Stimulated activated naive CD4-positive, alpha-beta T cell treated with Interleukin-2 at 50 U/mL for 16 hours (primary cell): ENCODE measurements at places on chromosomes 1 and 21.

DNA sequence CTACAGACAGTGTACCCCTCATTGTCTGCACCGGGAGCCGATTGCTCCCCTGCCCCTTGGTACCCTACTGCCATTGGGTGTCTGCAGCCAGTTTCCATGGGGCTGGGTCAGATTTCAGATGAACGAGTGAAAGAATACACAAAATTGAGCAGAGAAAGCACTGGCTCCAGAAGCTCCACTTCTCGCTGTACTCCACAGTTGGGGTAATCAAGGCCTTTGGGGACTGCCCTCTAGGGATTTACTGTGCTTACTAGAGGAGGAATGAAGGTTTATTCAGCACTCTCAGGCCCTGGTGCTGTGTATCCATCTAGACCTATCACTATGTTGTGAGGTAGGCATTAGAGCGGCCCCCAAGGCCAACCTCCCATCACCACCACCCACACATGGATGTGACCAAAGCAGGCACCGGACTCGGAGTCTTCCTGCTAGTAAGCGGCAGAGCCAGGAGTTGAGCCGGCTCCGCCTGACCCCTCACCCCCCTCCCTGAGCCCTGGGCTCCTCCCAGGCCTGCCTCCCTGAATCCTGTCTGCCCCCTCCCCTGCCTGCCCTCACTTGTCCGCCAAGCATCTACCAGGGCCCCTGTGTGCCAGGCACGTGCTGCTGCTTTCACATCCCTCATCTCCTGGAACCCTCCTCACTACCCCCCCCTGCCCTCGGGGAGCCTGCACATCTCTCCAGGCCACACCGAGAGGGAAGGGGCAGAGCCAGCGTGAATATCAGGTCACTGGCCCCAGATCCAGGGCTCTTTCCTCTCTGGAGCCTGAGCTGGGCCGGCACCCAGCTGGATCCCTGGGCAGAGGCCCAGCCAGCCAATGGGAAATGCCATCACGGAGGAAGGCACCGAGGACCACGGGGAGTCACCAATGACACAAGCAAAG lies 23.3 kb downstream of the KCNN3 start:
- no peak for DNase-seq

GRCh38 chr1:60888126-60888525 lies 194.2 kb upstream of the NFIA start:
- no peak for DNase-seq

- no peak for DNase-seq
Measured at GRCh38 chr1:173330149-173330951, 123.2 kb upstream of the TNFSF4 start.

DNA sequence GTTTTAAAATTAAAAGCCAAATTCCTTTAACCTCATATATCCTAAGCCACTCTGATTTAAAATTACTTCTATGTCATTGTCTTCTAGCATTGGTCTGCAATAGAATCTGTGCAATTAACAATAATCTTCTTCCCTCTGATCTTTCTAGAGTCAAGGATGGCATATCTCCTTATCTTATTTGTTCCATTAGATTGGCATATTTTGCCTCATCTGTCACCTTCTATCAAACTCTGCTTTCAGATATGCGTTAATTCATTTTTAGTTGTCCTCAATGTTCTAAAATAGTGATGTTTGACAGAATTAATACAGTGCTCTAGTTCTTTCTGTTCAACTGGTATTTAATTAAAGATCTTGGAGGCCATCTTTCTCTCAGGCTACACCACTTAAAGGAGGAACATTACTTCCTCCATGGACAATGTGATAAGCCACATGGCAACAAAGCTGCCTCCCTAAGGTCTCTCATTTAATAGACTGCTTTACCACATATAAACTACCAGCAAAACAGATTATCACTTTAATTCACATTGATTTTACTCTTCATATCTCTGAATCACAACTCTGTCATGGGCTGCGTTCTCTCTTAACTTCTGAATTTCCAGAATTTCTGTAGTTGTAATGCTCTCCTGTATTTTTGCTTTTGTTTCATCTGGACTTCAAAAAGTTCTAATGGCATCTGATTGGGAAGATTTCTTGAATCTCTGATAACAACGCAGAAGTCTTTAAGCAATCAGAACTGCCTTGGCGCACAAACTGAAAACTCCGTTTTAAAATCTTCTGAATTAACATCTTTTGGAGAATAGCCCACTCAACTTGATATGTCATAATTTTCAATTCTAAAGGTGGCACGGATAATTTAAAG lies 2.8 kb downstream of the NRIP1 start:
- no peak for DNase-seq

GRCh38 chr1:204476563-204476962 lies 18.0 kb downstream of the PIK3C2B start:
- no peak for DNase-seq

DNA sequence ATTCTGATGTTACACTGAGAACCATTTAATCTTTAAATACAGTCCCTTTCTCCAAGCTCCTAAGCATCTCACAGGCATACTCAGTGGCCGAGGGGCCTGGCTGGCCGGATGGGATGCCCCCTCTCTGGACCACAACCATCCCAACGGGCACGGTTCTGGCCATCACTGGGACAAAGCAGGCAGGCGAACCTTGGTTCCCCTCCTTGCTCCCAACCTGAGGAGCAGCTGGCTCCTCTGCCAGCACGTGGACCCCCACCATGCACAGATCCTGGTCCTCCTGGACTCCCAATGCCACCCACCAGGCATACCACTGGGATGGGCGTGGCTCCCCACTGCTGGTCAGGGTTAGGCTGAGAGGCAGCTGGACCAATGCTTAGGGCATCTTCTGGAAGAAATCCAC lies 19.8 kb upstream of the PRDM16 start:
- no peak for DNase-seq

GRCh38 chr1:32028746-32029145 lies 15.1 kb downstream of the KHDRBS1 start:
- no peak for DNase-seq
